ENCODE measurements at places on chromosomes 2 and 18.

DNA sequence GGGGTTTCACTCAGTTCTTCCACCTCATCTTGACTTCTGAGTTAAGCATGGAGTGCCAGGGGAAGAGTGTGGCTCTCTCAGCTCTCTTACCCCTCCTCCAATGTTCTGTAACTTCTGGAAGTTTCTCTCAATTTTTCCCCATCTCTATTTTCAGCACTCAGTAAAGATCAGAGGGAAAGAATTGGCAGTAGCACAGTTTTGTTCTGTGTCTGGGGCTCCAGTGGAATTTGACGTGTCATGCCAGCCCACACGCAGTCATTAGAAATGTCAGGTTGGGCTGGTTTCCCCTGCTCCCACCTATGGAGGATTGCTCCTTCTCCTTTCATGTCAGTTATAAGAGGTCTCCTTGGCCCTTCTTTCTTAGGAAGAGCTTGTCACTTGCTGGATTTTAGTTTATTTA, 104.6 kb upstream of the COL3A1 start:
- peak; percentile 77 for DNase-seq

DNA sequence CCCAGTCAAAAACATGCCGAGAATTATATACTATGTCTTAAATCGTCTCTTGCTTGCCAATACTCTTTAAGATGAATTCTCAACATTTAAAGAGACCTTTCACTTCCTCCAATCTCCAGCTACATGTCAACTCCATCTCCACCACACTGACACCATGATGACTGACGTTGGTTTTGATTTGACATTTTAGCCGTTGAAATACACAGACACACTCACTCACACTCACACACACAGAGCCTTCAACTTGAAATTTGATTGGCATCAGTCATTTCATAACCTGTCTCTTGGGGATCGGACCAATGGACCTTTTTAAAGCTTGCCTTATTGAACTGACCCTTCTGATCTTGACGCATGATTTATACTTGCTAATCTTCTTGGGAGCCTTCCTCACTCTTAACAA, 230.8 kb upstream of the PIK3C3 start:
- DNase-seq = no peak

- peak; percentile 1 for DNase-seq
Observed at GRCh38 chr18:30999186-30999585, 43.4 kb downstream of the DSC3 start.

DNA sequence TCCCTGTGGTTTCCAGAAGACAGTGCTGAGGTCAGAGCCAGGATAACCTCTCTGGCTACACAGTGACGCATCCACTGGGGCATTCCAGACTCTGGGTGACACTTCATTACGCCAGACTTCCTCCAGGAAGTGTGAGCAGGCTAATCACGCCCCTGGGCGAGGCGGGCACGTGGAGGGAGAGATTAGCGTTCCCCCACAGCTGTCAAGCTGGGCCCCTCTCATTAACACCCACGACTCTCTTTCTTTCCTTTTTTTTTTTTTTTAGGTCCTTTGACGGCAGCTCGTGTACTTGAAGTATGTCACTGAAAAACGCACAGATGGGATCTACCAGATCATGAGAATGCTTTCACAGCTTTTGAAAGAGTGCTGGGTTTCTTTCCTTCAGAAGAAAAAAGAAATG, 274.6 kb downstream of the AFF3 start:
- no peak for DNase-seq

DNA sequence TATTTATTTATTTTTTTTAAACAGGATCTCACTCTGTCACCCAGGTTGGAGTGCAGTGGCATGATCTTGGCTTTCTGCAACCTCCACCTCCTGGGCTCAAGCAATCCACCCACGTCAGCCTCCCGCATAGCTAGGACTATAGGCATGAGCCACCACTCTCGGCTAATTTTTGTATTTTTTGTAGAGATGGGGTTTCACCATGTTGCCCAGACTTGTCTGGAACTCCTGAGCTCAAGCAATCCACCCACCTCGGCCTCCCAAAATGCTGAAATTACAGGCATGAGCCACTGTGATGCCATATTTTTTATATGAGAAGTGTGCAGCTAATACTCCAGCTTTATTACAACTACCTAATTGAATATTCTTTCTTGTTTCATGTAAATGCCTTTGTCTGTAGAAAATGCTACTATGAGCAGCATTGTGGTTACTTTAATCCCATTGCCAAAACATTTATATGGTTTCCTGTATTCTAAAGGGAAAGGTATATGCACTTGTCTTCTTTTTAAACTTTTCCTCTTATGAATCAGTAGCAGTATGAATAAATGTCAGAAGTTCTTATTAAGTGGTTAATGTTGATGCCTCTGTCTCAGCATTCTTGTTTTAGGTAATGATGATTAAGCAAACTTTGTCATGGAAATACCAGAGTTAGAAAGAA, 9.5 kb upstream of the BCL2L11 start:
- DNase-seq = no peak

GRCh38 chr2:148302526-148302925, 281.6 kb downstream of the MBD5 start:
- DNase-seq = no peak

GRCh38 chr2:45211636-45212035, 202.4 kb upstream of the SIX2 start:
- no peak for DNase-seq

GRCh38 chr18:50117863-50118262, 77.1 kb downstream of the MYO5B start:
- DNase-seq = no peak

DNA sequence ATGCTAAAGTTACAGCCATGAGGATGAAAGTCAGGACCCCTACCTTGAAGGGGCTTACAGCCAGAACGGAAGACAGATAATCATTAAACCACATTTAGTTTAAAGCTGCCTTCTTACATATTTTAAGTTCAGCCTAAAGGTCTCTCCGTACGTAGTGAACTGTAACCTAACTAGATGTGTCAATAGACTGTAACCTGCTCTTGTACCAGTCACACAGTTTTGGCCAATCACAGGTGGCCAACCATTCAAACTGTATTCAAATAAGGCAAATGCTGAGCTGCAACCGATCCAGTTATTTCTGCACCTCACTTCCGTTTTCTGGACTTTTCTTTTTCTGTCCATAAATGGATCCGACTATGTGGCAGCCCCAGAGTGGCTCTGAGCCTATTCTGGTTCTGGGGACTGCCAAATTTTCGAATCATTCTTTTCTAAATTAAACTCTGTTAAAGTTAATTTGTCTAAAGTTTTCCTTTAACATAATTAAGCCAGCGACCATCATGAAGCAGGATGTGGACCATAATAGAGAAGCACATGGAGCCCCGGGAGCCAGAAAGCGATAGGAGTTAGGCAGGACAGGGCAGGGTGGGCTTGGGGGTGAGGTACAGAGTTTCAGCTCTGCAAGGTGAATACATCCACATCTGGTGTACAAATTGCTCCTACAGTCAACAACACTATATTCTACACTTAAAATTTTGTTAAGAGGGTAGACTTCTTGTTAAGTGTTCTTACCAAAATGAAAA, 48.4 kb upstream of the YPEL5 start:
- no peak for DNase-seq

DNA sequence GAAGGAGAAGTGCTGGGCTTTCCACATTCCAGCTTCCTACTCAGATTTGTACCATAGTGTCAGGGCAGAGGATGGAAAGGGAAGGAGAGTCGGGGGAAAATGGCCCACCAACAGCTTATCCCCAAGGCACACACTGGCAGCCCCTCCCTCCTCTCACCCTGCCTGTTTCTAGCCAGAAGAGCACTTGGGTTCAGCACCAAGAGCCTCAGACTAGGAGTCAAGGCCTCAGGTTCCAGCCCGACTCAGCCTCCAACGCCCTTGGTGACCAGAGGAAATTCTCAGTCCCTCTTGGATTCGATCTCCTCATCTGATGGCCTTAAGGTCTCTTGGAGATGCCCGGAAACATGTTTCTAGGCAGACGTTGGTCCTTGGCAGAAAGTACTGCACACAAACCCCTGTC, 53.9 kb downstream of the TNS1 start:
- no peak for DNase-seq

DNA sequence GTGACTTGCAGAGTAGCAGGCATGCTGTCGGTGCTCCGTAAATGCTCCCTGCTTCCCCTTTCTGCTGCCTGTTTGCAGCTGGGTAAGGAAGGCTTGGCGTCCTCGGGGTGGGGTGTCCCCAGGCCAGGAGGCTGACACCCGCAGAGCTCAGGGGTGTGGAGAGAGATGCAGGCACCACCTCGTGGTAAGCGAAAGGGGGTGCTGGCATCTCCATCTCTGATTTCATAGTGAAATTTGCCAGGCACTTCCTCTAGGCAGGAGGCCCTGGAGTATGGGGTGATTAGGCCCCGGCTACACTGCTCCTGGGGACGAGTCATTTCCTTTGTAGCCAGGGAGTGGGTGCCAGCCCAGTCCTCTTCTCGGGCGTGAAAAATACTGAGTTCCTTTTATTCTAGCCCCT, 160.4 kb downstream of the KLHL29 start:
- no peak for DNase-seq

DNA sequence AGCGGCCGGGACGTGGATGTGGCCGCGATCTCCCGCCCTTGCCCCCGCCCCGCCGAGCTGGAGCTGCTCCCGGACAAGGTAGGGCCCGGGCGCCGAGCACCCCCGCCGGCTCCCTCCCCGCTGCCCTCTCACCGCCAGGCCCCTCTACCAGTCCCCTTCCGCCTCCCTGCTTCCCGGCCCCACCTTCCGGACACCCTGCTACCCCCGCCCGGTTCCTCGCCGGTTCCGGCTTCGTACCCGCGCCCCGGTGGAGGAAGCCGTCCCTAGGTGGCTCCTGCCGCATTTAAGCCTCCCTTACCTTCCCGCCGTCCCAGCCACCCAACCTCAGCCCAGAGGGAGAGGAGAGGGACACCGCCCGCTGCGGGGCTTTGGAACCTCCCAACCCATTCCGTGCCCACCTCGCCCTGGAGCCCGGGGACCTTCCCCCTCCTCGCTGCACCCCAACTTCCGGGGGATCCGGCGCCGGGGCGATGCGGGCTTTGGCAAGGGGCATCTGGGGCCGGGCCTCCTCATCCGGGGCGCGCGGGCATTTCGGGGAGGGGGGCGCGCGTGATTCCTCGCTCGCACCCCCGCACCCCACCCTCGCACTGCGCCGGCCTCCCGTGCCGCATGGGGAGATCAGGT, 475 bp downstream of the B3GNT2 start:
- no peak for DNase-seq

DNA sequence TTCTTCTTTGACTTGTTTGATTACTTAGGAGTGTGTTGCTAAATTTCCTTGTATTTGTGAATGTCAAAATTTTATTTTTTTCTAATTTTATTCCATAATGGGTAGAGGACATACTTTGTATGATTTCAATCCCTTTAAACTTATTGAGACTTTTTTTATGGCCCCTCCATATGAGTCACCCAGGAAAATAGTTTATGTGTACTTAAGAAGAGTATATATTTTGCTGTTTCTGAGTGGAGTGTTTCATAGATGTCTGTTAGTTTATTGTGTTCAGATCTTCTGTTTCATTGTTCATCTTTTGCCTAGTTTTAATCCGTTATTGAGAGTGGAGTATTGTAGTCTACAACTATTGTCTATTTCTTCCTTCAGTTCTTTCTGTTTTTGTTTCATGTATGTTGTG, 81.9 kb downstream of the EPB41L5 start:
- DNase-seq = no peak

GRCh38 chr18:34959211-34959829, 81.9 kb upstream of the MAPRE2 start:
- DNase-seq = no peak

GRCh38 chr2:225465827-225466226, 66.3 kb downstream of the NYAP2 start:
- DNase-seq = no peak

DNA sequence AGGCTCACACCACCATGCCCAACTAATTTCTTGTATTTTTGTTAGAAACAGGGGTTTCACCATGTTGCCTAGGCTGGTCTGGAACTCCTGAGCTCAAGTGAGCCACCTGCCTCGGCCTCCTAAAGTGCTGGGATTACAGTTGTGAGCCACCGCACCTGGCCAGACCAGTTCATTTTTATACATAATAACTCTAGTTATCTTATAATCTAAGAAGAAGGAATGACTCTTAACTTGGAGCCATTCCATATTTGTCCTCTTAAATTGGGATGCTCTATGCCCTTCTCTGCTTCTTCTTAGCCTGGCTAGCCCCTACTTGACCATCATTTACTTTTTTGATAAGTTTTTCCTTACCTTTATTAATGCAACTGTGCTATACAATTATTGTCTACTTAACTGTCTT, 2.9 kb downstream of the RBM44 start:
- DNase-seq = no peak

DNA sequence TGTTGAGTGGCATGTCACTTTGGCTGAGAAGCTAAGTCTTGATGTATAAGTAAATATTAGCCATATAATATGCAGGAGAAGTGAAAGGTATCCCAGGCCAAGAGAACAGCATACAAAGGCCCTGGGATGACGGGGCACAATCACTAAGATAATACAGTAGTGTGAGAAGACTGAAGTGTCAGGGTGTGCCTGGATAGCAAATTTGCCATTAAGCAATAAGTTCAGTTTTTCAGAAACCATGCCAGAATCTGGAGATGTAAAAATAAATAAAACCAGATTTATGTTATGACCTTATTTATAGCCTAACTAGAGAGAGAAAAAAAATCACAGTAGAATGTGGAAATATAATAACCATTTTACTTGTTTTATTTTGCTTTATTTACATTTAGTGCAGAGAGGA, 1858.7 kb upstream of the CELF4 start:
- DNase-seq = peak; percentile 27

GRCh38 chr2:171315781-171316180, 118.0 kb downstream of the METTL8 start:
- peak; percentile 70 for DNase-seq

- DNase-seq = peak; percentile 78
Observed at GRCh38 chr18:379681-380330, 112.0 kb upstream of the THOC1 start.

DNA sequence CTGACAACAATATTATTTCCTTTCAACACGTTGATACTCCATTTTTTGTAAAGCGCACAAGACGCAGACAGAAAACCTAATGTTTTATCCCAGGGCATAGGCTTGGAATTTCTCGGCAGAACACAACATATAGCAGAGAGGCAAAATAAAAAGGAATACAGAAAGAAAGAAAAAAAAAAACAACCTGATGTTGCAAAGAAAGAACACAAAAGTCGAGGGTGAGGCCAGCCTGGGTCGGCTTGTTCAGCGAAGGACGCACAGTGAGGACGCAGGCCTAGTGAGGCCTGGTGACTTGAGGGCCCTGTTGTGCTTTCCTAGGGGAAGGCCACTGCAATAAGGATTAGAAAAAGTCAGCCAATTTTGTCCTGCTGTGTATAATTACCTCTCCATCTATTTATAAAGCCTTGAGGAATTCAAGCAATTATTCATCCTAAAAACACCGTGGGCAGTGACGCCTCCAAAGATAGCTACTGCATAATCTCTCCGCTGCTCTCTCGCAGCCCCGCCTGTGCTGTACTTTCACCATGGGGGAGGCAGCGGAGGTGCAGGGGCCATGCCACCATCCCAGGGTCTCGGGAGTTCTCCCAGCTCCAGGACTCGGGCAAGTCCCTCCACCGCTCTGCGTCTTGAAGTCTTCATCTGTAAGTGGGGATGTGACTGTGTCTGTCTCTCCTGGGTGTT, 61.9 kb upstream of the SH3RF3 start:
- no peak for DNase-seq

DNA sequence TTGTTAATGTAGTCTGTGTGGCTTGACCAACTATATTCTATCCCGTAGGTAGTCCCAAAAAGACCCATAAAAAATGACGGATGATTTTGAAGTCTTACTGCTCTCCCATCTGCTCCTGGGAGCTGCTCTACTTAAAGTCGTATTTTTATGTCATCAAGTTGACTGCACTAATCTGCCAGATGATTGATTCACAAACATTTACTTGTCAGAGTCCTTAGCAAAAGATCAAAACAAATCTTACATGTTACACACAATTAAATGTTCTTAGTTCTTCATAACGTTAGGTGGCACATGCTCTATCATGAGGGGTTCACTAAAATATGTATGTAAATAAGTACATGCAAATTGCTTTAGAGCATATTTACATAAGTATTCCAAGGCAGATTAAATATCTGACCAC, 498.3 kb upstream of the LRRTM4 start:
- no peak for DNase-seq

All from muscle of leg (tissue), 16 donors.